Mucosa of gallbladder (tissue), 1 donor: ENCODE measurements at places on chromosomes 12 and 14. TPM values are rescaled to one million over a fixed set of nuclear protein-coding genes. Genes with fewer than 3 reads are reported as not detected.

DNA sequence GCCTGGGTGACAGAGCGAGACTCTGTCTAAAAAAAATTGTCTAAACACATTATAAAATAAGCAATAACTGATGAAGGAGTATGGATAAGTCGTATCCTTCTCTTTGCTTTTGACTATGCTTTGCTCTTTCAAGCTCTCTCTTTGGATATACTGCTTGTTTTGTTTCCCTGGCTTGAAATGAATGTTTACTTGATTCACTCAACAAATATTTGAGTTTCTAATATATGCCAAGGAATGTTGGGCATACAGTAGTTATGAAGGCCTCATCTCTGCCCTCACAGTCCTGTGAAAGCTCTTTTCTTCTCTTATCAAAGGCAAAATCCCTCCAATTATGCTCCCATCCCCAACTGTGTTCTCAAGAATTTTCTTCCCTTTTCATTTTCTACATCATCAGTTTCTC, 123.5 kb downstream of the PTPRR start:
- DNase-seq: no peak

DNA sequence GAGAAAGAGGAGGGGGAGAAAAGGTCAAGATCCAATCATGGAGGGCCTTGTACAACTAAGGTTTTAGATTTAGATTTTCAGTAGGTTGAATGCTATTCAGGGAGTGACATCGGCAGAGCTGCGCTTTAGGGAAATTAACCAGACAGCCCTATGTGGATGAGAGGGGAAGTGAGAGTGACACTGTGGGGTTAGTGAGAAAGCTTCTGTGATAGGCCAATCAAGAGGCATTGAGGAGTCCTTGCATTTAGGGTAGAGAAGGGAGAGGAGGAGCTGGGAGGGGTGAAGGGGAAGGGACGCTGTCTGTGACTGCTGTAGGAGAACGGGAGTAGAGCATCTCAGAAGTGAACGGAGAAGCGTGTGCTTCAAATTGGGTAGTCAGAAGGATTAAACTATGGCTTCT, 3.4 kb downstream of the HSD17B6 start:
- DNase-seq: no peak

The BDKRB1 gene
- 4.1 TPM for total RNA-seq

DNA sequence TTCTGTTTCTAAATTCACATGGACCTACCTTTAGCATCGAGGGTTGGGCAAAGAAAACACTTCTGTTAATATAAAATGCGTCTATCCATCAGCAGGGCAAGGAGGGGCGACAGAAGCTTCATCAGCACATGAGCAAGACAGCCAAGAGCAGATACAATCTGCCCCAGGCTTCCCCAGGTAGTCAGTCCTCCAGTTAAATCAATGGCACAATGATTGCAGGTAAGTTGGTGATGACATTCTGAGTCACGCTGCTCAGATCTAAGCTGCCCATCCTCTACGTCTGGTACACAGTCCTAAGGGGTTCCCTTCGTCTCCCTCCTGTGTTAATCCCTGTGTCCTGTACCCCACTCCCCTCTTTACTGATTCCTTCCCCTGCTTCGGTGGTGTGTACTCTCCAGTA, 38.8 kb downstream of the MAP3K9 start:
- DNase-seq: no peak

GRCh38 chr12:109594556-109595317, 21.1 kb downstream of the MVK start:
- DNase-seq: no peak

DNA sequence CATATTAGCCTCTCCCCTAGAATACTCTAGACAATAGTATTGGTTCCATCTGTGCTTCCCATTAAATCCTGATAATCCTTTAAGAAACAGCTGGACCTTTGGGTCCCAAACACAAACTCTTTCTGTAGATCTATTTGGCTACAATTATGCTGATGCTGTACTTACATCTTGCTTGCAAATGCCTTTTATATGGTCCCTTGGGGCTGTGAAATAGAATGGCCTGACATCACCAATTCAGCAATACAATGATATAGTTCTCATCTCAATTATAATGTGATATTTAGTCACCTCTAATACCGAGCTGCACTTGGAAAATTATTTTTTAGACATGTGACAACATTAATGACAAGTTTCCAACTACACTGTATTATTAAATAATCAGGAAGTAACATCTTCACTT, 261.5 kb downstream of the SOX5 start:
- DNase-seq: no peak

The PLBD1 gene
- total RNA-seq: 41.9 TPM

DNA sequence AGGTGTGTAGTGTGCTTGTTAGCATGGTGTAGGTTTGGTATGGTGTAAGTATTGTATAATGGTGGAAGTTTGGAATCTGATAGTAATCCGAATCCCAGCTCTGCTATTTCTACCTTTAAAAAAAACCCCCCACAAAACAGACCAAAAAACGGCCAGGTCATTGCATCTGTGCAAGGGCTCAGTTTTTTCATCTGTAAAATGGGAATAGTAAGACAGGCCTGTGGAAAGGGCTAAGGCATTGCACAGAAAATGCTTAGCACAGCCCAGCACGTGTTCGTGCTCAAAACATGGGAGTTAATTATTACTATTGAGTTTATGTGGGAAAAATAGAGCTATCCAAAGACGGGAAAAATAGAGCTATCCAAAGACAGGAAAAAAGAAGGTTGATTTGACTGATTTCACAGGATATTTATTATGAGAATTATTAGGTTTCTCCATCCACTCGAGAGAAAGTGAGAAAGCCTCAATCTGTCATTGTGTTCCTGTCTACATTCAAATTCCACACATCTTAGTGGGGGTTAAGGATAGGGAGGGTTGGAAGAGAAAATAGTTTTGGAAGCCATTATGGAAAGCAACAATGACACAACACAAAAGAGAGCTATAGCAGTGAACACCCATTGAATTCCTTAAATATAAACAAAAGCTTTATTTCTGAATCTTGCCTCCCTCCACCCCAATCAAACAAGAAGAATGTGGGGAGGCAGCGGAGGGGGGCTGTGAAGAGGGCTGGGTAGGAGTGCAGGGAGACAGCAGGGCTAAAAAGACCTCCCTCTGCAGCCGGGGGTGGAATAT, 126.8 kb upstream of the MAX start:
- no peak for DNase-seq

GRCh38 chr12:121762269-121762668, 31.2 kb downstream of the RHOF start:
- DNase-seq: no peak

DNA sequence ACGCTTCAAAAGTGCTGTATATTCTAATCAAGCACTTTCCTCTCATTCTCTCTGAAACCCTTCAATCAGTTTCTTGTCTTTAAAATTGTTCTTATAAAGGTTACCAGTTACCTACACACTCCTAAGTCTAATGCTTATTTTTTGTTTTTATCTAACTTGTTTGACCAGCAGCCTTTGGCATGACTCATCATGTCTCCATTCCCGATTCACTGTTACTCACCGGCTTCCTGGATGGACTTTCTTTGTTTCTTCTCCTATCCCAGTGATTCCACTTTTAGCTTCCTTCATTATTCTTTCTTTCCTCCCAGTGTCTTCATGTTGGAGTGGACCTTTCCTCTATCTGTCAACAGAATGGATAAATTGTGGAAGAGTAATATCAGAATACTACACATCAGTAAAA, 368.6 kb upstream of the CCDC196 start:
- no peak for DNase-seq

DNA sequence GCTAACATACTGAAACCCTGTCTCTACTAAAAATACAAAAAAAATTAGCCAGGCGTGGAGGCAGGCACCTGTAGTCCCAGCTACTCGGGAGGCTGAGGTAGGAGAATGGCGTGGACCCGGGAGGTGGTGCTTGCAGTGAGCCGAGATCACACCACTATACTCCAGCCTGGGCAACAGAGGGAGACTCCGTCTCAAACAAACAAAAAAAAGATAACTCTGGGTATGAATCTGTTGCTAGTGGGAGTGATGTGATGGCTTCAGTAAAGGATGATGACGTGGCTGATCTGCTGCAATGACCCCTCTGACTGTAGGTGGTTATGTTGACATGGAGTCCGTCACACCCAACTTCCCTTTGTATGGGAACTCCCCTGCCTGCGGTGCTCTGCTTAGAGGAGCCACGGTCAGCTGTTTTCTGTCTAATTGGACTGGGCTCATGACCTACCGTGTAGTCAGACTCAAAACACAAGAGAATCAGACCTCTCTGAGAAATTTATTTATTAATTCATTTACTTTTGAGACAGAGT, 59.1 kb upstream of the MED13L start:
- DNase-seq: no peak

The FLVCR2 gene
- total RNA-seq: 8.7 TPM

The AGAP2 gene
- total RNA-seq: 2.6 TPM

- no peak for DNase-seq
Measured at GRCh38 chr12:130973109-130973508, 19.4 kb downstream of the ADGRD1 start.

GRCh38 chr12:14957551-14958168, 3.7 kb downstream of the ARHGDIB start:
- no peak for DNase-seq

GRCh38 chr12:98373025-98373554, 142.3 kb upstream of the TMPO start:
- DNase-seq: no peak

DNA sequence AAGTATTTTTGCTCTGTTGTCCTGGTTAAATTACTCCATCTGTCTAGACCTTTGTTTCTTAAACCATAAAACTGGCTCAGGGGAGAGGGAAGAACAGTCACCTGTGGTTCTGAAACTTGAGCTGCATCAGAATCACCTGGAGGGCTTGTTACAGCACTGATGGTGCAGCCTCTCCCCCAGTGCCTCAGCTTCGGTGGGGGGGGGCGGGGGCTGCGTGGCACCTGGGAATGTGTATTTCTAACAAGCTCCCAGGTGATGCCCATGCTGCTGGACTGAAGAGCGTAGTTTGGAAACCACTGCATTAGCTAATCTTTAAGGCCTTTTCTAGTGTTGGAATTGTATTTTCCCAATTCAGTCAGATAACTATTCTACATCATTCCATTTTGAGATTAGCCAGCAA, 42.7 kb downstream of the GPHB5 start:
- no peak for DNase-seq

GRCh38 chr12:28440081-28440608, 249.9 kb downstream of the CCDC91 start:
- no peak for DNase-seq
